Stimulated activated CD4-positive, alpha-beta T cell treated with anti-CD3 and anti-CD28 coated beads, Interleukin-15, amount 100 ng/mL, for 1 hour (primary cell): ENCODE measurements at places on chromosomes 7 and 10.

DNA sequence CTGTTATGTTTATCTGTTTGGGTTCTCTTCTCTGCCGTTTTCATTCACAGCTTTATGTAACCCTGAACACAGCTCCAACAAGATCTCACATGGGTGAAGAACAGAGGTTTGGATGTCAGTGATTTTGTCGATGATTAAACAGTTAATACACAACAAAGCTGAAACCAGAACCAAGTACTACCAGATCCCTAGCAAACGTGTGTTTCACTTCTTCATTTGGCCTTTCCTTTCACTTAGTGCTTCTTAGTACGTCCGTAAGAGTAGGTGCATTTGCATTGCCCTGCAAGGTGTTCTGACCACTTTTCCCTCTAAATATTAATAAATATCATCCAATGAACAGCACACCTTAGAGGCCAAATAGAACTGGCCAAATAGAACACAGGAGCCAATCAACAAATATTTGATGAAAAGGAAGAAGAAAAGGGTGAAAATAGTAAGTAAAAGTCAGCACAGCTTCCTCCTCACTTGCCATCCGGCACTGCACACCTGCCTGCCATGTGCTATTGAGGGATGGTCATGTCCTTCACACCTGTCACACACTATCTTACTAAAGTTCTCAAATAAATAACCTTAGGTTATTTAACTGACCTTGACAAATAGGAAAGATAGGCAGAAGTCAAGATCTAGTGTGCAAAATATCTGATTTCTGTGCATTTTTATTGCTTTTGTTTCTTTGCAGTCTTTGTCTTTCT lies 252.6 kb upstream of the ANKRD30A start:
- no peak for DNase-seq

- DNase-seq: no peak
These were observed 735.3 kb downstream of the MAGI2 start for GRCh38 chr7:78718212-78718611.

- no peak for DNase-seq
These were observed 263.2 kb downstream of the DGKB start for GRCh38 chr7:14639329-14639728.

GRCh38 chr10:336247-336646 lies 201.0 kb downstream of the ZMYND11 start:
- no peak for DNase-seq

DNA sequence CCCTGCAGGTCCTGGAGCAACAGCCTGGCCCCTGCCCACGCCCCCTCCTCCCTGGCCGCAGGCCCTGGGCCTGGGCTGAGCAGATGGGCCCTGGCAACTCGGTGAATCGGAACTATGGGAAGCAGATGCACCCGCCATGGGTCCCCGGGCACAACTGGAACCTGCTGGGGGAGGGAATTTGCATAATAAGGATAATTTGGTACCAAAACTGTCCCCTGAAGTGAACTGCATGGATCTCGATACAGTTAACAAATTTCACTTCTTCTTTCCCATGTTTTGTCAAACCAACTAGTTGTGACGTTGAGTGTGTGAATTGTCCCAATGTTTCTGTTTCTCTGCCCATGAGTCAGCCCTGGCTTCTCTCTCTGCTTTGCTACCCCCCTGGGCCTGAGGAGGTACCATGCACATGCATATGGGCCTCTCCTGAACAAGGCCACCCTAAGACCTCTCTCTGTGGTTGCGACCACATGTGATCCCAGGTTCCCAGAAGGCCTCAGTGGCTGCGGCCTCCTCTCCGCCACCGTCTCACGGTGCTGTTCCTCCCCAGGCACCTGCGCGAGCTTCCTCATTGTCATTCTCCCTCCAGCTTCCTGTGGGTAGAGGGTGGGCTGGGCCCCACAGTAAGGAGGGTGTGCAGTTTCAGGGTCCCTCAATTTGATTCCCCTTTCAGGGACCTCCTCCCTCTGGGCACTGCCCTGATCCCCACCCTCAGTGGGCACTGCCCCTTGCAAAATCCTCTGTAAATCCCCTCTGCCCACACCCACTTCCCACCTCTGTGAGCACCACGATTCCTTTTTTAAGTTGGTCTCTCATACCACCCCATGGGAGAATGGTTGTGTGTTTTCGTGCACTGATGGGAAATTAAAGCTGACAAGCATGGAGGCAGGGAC lies 40.0 kb downstream of the FIGNL1 start:
- no peak for DNase-seq

DNA sequence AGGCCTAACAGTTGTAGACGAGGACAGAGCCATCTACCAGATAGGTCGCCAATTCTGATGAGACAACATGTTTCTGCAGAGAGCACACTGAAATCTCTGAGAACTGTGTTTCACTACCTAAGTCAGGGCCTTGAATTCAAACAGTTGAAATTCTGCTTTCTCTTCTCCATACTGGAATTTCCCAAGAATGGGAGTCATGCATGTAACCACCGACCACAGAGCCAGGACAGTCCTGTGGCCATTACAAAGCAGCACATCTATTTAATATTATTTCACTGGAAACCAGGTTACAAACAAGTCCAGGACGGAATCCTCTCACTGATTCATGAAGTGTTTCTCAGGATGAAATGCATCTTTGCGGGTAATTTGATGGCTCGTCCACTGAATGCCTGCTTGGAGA lies 62.0 kb upstream of the ST8SIA6 start:
- no peak for DNase-seq

DNA sequence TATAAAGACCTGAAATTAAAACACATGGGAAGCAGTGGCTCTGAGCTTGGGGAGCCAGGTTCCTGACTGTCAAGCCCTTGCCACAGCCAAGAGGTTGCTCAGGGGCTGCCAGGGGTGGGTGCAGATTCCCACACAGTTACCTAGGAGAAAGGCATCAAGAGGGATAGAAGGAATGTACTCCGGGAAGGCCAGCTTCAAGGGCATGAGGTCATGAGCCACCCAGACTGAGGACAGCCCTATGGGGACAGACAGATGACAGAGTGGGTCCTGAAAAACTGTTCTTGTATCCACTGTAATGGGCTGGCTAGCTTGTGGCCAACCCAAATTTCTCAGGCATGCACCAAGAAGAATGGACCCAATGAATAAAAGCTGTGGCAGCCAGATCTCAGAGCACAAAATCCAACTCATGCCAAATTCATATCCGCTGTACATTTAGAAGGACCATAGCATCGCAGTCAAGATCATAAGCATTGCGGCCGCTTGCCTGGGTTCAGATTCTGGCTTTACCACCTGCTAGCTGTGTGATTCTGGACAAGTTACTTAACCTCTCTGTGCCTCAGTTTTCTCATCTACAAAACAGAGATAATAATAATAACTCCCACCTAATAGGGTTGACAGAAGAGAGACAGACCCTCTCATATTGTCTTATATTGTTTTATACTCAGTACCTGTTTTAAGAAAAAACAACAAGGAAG lies 44.9 kb upstream of the KCNMA1 start:
- DNase-seq: no peak

DNA sequence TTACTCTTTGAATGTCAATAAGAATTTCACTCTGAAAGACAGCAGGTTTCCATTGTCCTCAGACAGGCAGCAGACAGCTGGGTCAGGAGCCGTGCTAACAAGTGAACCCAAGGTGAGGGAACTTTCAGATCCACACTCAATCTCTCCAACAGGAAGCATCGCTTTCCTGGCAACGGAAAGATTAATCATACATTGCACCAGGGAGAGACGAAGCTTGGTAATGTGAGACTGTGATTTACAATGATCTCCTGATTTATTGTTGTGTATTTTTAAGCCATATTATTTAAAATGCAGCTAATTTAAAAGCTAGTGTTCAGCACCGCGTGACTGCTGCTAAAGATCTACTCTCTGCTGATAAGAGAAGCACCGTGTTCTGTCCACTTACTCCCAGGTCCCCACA lies 17.5 kb upstream of the NOM1 start:
- DNase-seq: no peak

GRCh38 chr10:49619613-49620012 lies 5.8 kb downstream of the CHAT start:
- no peak for DNase-seq

GRCh38 chr7:158759245-158759614 lies 54.6 kb upstream of the NCAPG2 start:
- DNase-seq: no peak

GRCh38 chr7:99623091-99623693 lies 6.4 kb downstream of the ZSCAN25 start:
- DNase-seq: no peak
